NCI-H2029 treated with DMSO at 0.1 percent for 48 hours (cell line): ENCODE measurements at places on chromosomes 7 and 10.

GRCh38 chr10:94123258-94123995 lies 129.7 kb downstream of the PLCE1 start:
- no peak for DNase-seq

GRCh38 chr10:103672345-103672744 lies 178.8 kb downstream of the NEURL1 start:
- DNase-seq = no peak

- DNase-seq = no peak
These were observed 9.2 kb upstream of the CPA1 start for GRCh38 chr7:130371046-130371445.

- no peak for DNase-seq
These were observed 1.0 kb upstream of the NPFFR1 start for GRCh38 chr10:70284542-70285475.

DNA sequence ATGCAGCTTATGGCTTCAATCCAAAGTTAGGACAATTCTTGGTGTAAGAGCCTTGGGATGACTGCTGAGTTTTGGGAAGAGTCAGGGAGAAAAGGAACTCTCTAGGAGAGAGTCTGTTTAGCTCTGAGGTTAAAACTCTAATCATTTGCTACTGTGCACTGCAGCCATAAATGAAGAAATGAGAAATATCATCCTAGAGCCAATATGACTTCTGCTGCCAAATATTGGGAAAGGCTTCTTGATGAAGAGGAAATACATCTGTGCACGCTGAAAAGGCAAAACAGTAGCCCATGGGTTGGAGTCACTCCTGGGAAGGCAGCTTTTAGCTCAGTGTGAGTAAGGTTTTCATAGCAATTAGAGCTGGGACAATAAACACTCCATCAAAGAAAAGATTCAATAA lies 308.8 kb downstream of the SFMBT2 start:
- DNase-seq = no peak

GRCh38 chr10:522350-522749 lies 167.1 kb downstream of the DIP2C start:
- DNase-seq = no peak
